ENCODE measurements at places on chromosomes 5 and 9.

- no peak for DNase-seq
These were observed 7.4 kb upstream of the DAP start for GRCh38 chr5:10768328-10768899.

DNA sequence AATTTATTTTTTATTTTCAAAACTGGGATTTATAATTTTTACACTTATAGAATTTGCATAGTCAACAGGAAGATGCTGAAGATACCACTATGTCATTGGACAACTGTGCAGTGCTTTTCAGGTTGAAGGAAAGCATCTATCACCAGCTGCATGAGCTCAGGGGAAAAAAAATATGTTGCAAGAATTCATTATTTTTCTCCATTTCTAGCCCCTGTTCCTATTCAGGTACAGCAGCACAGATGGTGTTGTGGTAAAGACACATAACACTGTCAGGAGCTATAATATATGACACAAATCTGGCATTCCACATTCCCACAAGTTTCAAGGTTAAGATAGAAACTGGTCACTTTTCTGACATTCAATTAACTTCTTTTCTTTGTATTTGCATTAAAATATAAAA lies 1088.6 kb downstream of the MAT2B start:
- DNase-seq, result no peak

GRCh38 chr9:107710546-107710945 lies 221.0 kb upstream of the KLF4 start:
- DNase-seq, result no peak

DNA sequence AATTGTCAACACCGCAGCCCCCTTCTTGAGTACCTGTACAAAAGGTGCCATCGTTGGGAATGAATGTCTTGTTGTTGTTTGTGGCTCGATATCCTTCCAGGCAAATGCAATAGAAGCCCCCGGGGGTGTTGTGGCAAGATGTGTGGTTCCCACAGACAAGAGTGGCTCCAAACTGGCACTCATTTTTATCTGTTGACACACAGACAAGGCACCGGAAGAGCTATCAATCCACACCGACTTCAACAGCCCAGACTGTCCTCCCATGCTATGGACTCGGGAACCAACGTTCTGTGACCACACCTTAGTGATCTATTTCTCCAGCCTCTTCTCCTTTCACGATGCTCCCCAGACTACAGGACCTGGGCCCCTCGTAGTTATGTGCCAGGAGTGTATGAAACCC lies 25.9 kb downstream of the SUSD1 start:
- DNase-seq, result no peak

GRCh38 chr9:21502586-21502985 lies 20.5 kb upstream of the IFNE start:
- DNase-seq, result no peak

GRCh38 chr9:90457386-90458190 lies 185.0 kb downstream of the DIRAS2 start:
- no peak for DNase-seq

DNA sequence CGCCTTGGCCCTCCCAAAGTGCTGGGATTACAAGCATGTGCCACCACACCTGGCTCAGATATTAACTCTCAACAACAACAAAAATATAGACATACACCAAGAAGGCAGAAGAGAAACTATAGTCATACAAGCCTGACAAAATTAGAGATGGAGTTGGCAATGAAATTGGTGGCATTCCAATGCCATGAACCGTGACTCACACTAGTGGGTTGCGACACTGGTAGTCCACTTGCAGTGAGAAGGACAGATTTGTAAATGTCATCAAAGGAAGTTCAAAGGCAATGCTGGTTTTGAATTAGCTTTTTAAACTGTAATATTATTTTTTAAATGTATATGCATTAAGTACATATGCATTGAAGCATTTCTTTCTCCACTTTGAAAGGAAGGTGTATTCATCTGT lies 8.5 kb upstream of the DNAJC25 start:
- no peak for DNase-seq

DNA sequence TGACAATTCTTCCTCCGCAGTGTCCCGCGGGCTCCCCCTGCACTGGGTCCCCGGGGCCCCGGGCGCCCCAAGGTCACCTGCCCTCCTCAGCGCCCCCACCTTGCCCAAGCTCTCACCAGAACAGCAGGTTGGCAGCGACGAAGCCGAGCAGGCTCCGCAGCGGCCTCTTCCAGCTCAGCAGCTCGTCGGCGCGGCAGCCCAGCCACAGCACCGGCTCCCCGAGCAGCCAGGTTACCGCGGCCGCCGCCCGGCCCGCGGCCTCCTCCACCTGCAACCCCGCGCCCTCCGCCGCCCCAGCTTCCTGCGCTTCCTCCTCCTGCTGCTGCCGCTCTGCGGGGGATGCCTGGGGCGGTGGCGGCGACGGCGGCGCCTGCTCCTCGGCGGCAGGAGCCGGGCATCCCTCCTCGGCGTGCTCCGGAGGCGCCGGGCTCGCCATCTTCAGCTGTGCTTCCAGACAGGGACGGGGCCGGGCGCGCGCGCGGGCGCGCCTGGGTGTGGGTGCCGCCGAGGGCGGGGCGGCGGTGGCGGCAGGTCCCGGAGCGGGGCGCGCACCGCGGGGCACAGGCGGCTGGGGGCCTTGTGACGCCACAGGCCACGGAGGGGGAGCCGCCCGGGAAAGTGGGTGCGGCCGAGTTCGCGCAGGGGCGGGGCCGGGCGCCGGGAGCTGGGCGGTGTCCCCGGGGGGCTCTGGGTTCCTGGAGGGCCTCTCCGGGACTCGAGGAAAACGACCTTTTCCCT lies at the start of gene RETREG1:
Gene RETREG1 (minus strand): TSS at position 462 of the 738 bp plus-strand sequence. CDS start 26 bp downstream, at position 436.
- peak; percentile 67 for DNase-seq

DNA sequence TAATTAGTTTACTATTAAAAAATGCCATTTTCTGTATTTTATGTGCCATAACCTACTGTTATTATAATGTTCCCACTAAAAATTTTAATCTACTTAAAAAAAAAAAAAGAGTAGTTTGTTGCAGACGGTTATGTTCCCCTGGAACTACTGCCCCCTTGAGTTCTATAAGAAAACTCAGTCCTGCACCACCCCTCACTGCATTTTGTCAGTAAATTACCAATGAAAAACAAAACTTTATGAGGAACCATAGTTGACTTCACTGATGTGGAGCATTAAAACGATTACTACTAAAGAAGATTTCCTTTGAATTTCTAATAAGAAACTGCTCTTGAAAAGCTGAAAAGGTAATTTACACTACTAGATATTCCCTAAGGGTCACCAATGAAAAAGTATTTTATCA lies 288.7 kb downstream of the FBXL17 start:
- no peak for DNase-seq

DNA sequence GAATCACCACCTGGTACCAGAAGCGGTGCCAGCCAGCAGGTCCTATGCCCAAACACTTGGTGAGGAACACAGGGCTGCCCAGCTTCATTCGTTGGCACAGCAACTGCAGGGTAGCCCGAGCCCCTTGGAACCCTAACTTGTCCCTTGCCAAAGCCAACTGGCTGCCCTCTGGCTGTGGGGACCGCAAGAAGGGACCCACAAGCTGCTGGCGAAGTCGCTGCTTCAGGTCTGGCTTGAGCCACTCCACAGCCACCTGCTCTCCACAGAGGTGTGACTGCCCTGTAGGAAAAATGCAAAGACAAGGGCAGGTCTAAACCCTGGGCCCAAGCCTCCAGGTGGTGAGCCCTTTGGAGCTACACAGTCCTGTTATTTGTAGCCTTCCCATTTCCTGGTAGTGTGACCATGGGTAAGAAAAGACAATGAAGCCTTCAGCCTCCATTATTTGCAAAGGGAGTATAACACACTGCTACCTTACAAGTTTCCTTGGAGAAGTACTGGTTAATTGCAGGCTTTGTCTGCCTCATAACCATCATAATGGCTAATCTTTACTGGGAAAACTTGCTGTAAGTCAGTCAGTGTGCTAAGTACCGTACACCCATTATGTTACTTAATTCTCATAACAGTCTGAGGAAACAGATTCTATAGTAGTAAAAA lies 1.8 kb downstream of the DND1 start:
- no peak for DNase-seq

- DNase-seq, result no peak
These were observed 184.2 kb upstream of the TMEM161B start for GRCh38 chr5:88452820-88453219.

DNA sequence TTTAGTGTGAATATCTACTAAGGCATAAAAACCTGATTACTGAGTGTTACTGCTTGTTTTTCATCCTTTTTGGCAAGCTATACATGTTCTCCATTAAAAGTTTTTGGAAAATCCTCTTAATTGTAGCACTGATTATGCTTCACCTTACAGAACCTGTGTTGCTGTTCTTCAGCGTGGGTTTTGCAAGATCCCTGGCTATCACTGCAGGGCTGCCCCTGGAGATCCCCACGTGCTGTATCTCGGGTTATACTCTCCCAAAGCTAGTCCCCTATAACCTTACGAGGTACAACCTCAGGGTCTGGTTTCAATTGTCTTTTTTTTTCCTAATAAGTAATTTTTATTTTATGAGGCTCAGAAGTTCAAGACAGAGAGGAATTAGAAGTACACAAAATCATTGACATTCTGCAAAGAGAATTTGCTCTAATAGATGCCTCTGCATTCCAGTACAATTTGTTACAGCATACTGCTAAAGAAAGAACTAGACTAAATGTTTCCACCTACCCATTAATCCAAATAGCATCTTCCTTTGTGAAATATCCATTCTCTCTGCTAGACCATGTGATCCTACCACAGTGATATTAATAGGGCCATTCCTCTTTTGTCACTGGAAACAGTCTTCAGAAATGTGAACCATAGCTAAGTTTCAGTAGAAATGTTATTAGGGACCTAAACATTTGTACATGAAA lies 25.8 kb upstream of the CAMK4 start:
- no peak for DNase-seq

GRCh38 chr9:35537913-35538312 lies 48.0 kb downstream of the RUSC2 start:
- DNase-seq, result no peak

- DNase-seq, result no peak
These were observed 73.2 kb upstream of the STXBP1 start for GRCh38 chr9:127538849-127539258.

DNA sequence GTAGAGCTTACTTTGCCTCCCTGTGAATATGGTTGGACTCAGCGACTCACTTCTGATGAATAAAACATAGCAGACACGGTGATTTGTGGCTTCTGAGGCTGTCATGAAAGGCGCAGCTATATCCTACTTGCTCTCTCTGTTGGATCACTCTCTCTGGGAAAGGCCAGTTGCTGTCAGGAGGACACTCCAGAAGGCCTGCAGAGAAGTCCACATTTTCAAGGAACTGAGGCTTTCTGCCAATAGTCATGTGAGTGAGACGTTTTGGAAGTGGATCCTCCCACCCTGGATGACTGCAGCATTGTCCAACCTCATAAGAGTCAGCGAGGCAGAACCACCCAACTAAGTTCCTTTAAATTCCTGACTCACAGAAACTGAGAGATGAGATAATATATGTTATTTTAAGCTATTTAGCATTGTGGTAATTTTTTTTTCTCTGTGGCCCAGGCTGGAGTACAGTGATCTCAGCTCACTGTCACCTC lies 156.0 kb upstream of the MAST4 start:
- no peak for DNase-seq

DNA sequence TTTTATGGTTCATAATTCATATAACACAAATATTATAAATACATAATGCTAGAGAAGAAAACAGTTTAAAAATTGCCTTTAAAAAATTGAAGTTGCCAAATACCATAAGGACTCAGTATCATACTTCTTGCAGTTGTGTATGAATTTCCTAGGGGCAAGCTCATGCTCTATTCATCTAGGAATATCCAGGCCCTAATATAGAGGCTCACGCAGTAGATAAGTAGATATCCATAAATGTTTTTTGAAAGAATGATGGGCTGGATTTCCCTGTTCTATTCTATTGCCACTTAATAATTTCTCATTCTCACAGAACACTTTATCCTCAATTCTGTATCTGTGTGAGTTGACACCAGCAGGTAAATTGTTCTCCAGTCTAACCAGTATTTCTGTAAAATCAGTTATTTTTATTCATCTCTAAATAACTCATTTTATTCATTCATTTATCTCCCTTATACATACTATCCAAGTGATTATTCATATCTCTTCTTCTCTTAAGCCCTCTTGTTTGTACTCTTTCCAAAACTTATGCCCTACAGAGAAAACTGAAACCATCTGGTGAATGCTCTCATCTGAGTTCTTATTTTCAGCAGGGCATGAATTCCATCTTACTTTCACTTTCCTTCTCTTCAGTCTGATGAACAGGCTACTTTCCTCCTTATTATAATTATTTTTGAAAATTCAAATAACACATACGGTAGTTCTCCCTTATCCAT lies 97.1 kb downstream of the SLC44A1 start:
- no peak for DNase-seq

- DNase-seq, result no peak
These were observed 27.5 kb downstream of the PHF2 start for GRCh38 chr9:93603906-93604326.

DNA sequence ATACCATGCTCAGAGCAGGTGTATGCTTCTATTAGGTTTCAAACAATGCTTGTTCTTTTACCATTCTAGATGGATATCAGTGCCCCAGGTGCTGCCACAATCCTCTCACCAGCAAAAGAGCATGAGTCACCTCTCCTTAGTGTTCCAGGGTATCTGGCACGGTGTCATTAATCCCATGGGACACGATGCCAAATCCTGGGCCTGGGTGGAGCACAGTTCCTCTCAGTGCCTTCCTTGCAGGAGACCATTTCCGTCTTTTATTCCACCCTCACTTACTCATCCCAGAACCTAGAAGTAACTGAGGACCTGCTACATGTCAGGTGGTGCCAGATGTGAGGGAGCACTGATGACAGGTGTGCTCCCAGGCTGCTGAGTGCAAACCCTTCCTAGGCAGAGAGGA lies 1.3 kb upstream of the OR13J1 start:
- DNase-seq, result no peak

DNA sequence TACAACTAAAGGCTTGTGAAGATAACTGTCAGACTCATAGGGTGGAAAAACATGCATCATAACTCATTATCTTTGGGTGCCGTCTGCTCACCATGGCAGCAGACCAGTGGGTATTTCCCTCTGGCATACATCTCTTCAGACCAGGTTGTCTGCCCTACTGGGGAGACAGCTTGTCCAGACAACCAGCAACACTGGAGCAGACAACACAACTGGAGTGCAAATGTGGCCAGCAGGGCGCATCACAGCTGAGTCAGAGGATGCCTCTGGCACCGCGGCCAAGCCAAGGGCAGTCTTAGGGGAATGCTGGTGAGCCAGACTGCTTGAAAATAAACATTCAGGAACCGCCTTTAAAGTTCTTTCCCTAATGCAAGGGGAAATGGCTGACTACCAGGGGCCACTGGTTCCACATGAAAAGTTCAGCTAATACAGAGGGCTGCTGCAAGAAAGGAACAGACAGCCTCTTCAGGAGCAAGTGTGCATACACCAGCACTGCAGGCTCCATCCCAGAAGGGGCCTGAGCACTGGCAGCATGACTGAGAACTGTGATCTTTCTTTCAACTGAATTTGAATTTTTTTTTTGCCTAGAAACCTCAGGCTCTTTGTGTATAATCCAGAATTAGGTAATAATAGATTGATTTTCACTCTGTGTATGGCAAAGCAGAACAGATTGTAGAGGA lies 77.3 kb downstream of the MAMDC2 start:
- DNase-seq, result no peak

- DNase-seq, result no peak
These were observed 66.4 kb upstream of the PLPP1 start for GRCh38 chr5:55601204-55601618.
